Activated T-helper 9 cell treated with anti-CD3 and anti-CD28 coated beads, Interleukin-2, amount 50 U/mL, for 16 hours (primary cell): ENCODE measurements at places on chromosomes 12 and 14.

GRCh38 chr14:59214702-59215302 is 26.3 kb downstream of the DAAM1 start:
- DNase-seq: no peak

DNA sequence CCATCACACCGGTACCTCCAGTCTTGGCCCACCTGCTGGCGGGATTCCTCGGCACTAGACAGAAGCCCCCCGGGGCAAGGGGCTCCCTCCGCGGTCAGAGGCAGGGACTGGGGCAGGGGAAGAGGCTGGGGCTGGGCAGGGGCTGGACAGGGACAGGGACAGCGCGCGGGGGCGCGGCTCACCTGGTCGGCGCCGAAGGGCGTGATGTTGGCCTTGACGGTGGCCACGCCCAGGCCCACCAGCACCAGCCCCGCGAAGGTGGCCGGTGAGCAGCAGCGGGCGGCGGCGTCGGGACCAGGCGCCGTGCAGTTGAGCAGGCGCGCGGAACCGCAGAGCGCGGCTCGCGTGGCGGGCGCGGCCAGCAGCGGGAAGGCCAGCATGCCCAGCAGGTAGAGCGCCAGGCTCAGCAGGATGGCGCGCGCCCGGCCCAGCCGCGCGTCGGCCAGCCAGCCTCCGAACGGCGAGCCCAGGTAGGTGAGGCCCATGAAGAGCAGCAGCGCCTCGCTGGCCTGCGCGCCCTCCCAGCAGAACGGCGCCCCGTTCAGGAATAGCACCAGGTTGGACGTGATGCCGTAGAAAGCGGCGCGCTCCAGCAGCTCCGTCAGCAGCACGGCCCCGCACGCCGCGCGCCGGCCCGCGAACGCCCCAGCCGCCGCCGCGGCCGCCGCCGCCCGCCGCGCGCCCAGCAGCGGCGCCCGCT is 392 bp downstream of the SLC15A4 start:
- no peak for DNase-seq

DNA sequence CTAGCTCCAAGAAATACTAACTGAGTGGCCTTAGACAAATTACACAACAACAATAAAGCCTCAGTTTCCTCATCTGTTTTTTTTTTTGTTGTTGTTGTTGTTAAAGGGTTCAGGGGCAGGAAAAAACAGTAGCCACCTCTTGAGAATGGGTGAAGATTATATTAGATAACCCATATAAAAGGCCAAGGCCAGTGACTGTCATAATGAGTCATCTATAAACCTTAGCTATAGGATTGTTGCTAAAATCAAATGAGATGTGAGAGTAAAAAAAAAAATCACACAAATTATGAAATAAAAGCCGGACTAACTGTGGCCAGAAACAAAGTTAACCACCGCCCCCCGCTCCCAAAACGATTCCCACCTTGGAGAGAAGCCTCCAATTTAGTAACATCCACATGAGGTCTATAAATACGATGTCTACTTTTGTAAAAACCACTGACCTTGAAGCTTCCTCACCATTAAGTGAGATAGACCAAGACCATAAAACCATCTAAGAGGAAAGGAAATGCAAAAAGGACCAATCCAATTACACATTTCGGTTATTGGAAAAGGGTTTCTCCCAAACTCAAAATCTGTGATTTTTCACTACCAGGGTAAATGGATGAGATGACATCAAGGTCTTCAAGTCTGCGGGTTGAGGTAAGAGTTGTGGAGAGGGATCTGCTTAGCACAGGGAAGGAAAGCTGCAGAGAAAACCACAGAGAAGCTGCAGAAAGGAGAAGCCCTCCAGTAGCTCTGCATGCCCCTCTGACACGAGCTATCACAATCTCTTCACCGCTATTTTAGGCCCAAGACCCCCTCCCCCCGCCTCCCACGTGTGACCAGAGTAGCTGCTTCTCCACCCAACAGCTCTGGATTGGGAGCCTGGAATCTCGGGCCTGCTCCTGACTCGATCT is 1.0 kb downstream of the NAA25 start:
- DNase-seq: no peak

- no peak for DNase-seq
Observed at GRCh38 chr12:124557518-124558223, 9.7 kb downstream of the NCOR2 start.

GRCh38 chr12:62805517-62805916 is 129.4 kb downstream of the PPM1H start:
- no peak for DNase-seq

DNA sequence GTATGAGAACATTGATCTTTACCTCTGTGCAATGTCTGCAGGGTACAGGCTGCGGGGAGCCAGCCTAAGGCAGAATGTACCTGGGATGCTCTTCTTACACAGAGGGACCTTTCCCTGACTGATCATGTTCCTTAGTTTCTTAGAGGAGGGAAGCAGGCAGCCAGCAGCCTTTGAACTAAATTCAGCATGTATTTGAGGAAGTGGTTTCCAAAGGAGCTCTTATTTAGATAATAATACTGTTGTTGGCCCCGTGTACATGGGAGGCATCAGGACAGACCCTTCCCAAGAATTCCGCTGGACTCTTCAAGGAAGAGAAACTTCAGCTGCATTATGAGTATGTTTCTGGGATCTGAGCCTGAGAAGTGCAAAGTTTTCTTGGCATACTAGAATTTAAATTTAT is 98.8 kb downstream of the CCDC92 start:
- no peak for DNase-seq

GRCh38 chr12:129530984-129531383 is 372.8 kb downstream of the TMEM132D start:
- DNase-seq: no peak

GRCh38 chr12:124323771-124324530 is 29.1 kb downstream of the RFLNA start:
- no peak for DNase-seq

DNA sequence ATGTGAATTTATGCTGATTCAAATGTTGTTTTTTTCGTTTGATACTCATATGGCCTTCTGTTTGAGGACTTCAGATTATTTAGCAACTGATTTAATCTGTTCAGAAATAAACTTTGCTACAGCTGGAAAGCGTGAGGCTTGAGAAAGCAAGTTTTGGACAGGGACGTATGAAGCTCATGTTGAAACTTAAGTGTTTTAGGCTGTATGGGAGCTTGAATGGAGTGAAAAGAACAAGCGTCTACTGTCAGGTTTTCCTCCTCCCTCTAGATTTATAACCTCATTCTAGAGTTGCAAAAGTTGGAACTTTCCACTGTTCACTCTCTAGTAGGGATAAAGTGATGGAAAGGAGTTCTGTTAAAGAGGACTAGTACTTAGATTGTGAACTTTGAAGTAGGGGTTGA is 1.0 kb downstream of the PRPF39 start:
- DNase-seq: no peak

- DNase-seq: no peak
Observed at GRCh38 chr12:46711756-46712155, 114.0 kb downstream of the SLC38A4 start.

- no peak for DNase-seq
Observed at GRCh38 chr12:81573228-81573627, 185.9 kb downstream of the PPFIA2 start.

GRCh38 chr14:30069536-30069935 is 141.9 kb upstream of the PRKD1 start:
- DNase-seq: no peak

DNA sequence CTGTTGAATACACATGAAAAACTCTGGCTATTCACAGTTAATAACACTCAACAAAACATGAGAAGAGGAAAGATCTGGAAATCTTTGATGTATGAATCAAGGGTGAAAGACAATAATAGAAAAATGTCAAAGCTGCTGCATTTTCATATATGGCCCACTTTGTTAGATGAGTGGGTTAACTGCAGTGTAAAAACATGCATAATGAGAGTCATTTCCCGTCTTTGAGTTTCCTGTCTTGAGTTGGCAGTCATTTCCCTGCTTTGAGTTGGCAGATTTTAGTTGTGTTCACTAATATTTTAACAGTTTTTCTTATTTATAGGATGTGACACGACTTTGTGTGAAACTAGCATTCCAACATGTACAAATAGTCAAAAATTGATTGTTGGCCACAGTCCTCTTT is 87.9 kb upstream of the PTPRQ start:
- DNase-seq: no peak

DNA sequence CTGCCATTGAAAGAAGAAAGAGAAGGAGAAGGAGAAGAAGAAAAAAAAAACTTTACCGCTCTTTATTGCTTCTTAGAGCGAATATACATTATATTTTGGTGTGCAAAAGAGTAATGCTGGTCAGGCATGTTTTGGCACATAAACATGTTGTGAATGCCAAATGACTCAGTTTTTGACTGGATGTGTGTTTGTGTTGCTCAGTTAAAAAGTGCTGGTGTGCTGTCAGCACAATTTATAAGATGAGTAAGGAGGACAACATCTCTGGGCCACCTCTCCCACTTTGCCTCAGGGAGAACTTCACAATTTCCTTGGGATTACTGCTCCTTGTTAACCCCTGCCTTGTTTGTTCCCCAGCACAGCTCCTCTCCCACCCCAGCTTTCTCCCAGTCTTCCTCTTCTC is 584.8 kb downstream of the ETNK1 start:
- no peak for DNase-seq

DNA sequence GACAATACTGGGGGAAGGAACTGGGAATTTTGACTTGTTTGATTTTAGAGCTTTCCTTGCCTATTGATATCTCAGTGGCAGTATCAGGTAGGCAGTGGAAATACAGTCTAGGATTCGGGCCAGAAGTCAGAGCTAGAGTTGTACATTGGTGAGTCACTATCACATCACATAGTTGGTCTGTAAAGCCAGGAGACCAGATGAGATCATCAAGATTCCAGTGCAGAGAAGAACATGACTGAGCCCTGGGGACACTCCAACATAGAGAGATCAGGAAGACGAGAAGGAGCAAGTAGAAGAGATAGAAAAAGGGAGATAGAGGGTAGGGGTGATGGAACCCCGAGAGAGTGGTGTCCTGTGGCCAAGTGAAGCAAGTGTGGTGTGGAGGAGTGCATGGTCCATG is 46.6 kb upstream of the NR1H4 start:
- DNase-seq: no peak

GRCh38 chr12:52216100-52216499 is 16.9 kb upstream of the KRT7 start:
- no peak for DNase-seq

DNA sequence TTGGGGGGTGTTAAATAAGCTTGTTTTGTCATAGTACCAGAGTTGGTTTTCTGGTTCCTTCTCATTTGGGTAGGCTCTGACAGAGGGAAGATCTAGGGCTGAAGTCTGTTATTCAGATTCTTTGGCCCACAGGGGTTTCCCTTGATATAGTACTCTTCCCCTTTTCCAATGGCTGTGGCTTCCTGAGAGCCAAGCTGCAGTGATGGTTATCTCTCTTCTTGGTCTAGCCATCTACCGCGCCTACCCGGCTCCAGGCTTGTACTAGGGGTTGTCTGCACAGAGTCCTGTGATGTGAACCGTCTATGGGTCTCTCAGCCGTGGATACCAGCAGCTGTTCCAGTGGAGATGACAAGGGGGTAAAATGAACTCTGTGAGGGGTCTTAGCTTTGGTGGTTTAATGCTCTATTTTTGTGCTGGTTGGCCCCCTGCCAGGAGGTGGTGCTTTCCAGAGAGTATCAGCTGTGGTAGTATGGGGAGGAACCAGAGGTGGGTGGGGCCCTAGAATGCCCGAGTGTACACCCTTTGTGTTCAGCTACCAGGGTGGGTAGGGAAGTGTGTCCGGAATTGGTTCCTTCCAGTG is 209.7 kb downstream of the GPHN start:
- DNase-seq: no peak

DNA sequence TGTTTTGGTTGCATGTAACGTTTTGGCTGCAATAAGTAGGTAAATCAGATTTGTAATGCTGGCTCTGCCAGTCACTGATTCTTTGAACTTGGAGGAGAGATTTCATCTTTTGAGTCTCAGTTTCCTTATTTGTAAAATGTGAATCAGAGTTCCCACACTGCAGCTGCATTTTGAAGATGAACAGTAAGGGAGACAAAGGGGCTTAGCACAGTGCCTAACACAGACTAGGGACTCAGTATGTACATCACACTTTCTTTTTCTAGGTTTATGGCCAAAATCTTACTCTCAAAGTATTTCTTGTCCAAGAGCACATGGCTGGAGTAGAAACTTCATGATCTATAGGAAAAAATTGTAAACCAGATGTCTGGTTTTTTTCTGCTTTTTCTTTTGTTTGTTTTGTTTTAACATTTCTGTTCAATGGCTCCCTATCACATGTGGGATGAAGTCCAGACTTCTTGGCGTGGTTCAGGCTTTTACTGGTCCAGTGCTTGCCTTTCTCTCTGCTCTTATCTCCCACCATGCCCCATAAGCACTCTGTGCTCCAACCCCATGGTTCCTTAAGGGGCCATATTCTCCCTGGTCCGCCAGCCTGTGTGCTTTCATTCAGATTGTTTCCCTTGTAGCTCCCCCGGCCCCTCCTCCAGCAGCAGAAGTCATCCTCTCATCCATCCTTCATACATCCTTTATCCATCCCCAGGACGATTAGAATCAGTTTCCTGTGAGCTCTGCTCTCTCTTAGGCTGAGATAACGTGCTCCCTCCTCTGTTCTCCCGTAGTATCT is 58.0 kb downstream of the SYNE2 start:
- DNase-seq: no peak

DNA sequence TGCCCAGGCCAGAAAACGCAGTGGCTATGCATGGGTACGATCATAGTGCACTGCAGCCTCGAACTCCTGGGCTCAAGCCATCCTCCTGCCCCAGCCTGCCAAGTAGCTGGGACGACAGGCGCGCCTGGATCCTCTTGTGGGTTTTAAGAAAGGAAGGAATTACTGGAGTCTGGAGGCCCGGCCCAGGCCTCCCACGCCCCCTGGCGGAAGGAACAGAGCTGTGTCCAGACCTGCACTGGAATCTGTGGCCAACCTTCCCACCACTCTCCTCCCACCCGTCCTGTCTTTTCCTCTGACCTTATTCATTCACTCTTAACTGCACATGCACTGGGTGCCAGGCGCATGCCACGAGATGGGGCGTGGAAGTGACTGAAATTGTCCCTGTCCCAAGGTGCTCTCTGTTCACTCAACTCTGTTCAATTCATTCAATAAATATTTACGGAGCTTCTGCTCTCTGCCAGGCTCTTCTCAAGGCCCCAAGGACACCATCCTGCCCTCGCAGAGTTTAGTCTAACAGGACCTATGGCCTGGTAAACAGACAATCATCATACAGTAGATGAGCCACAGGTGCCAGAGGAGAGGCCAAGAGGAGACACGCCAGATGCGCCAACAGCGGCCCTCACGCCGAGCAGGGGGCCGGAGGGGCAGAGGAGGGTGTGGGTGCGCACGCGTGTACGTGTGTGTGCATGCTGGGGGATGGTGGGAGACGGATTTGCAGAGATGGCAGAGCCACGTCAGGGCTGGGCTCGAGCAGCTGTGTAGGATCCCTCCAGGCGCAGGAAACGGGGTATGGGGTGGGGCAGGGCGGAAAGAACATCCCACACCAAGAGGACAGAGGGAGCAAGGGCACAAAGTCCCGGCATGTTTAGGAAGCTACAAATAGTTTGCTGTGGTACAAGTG is 13.7 kb upstream of the TMEM106C start:
- DNase-seq: peak; percentile 15

GRCh38 chr12:23253191-23253590 is 628.2 kb downstream of the ETNK1 start:
- no peak for DNase-seq

GRCh38 chr12:16218234-16218633 is 59.3 kb downstream of the SLC15A5 start:
- no peak for DNase-seq
